ENCODE measurements at places on chromosomes 6 and 20.
A peak's percentile ranks its signal among the peaks of the same experiment; 100 is the strongest.

DNA sequence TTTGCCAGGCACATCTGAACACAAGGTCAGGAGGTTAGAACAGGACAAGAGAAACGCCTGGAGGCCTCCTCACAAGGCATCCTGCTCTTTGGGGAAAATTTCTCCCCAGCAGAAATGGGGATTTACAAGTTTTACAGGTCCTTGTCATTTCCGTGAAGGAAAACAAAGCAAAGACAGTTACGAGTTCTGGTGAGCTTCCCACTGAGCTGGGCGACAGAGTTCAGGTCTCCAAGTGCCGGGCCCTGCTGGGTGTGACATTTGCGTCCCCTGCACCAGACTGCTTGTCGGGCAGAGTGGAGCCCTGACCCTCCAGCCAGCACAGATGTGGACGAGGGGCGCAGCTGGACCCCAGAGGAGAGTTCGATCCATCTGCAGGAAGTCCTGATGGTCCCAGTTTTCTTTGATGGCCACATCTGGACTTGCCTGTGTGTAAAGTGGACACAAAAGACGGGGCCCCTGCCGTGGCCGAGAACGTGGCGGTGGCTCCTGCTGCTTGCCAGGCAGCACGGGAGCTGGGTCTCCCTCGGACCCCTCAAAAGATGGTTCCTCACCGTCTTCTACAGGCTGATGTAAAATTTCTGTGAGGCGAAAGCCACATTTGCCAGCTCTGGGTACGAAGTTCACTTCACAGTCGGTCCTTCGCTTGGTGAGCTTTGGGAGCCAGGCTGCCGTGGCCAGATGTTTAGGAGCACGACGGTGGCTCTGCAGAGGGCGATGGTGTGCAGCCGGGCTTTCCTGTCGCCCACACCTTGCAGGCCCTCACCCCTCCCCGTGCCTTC is 5.2 kb upstream of the ADRM1 start:
- no peak for DNase-seq

DNA sequence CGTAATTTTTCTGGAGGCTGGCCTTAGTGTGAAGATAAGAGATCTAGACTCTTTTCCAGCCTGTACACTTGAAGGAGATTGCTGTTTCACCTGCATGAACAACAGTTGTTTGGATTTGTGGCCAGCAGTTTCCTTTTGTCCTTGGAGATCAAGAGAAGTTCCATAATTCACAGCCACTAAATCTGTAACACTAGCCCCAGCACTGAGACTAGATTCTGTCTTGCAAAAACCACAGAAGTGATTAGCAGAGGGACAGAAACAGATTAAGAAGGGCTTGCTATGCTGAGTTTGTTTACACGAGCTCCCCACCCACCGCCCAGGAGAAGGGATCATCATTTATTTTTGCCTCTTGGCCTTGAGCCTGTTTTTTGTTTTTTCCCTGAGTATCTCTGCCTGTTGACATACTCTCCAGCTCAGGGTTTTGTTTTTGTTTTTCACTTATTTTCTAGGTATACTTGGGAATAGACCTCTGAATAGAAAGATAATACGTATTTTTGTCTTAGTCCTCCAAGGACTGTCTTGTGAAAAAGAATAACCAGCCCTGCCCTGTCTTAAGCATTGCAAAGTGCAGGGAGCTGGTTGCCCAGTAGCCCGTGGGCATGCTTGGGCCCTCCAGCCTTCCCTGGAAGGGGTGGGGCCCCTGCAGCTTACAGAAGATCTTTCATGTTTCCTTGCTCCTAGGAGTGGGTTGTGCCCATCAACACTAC is 93.1 kb upstream of the SOX4 start:
- DNase-seq: no peak

- DNase-seq: no peak
These were observed 102.3 kb downstream of the EDN3 start for GRCh38 chr20:59402681-59403080.

- peak; percentile 25 for DNase-seq
These were observed 11.3 kb upstream of the COL12A1 start for GRCh38 chr6:75217193-75217592.

GRCh38 chr20:47230811-47231256 is 125.7 kb downstream of the ZMYND8 start:
- no peak for DNase-seq

GRCh38 chr6:106591111-106591825 is 38.0 kb downstream of the RTN4IP1 start:
- DNase-seq: peak; percentile 67

GRCh38 chr20:43903953-43904826 is 10.5 kb upstream of the TOX2 start:
- DNase-seq: no peak

DNA sequence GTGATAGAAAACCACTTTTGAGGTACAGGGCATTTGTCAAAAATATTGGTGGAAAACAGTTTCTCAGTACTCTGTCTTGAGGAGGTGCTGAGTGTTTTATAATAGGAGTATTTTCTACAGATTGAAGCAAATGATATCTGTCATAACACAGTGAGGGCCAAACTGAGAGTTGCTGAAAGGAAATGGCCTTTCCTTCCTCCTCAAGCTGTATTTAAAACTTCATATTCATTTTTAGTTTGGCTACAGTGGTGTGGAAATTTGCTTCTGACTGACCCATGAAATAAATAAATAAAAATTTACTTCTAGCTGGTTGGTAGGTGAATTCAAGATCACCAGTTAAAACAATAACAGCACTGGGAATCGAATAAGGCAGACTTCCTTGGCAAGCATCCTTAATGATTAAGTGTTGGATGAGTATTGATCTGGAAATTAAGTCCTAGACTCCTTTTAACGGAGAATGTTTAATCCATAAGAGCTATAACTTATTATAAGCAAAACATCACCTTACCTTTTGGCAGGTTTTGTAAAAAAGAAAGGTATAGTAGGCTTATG is 828.6 kb upstream of the CITED2 start:
- no peak for DNase-seq

DNA sequence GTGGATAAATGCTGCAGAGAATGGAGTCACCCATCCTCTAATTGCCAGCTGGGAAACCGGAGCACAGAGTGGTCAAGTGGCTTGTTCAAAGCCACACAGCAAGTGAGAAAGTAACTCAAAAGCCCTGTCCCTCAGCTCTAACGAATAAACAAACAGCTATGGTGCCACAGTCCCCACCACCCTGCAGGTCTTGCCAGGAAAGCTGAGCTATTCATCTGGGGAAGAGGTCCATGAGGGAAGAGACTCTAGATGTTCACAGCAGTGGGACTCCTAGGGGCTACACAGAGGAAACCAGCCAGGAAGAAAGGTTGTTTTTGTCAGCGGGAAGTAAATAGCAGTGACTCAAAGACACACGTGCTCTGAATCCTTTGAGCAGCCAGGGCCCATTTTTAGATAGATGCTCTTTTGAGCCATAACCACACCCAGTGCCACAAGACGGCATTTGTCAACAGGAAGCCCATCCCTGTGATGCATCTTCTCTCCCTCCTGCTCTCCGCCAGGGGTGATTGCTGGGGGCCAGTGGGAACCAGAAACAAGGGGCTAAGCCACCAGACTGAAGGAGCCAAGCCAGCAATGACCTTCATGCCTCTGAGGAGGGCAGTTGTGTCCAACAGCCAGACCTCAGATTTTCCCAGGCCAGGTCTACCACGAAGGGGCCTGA is 32.4 kb upstream of the TCP11 start:
- peak; percentile 62 for DNase-seq

DNA sequence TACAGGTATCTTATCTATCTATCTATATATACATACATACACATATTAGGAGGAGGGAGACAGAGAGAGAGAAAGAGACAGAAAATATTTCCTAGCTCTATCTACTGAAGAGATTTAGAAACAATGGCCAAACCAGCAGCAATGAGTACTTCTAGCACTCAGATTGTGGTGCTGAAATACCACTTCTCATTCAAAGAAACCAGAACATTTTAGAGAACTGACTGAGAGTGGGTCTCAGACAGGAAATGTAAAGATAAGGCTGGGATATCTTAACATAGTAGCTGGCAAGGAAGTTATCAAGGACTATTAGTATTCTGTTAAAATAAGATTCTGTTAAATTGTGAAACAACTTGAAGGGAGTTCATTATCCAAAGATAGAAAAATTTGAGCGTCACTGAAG is 57.0 kb downstream of the DNAAF9 start:
- DNase-seq: no peak

- peak; percentile 41 for DNase-seq
These were observed 42.9 kb upstream of the MAP7 start for GRCh38 chr6:136592930-136593673.

GRCh38 chr6:121867095-121867494 is 431.6 kb downstream of the GJA1 start:
- DNase-seq: no peak

DNA sequence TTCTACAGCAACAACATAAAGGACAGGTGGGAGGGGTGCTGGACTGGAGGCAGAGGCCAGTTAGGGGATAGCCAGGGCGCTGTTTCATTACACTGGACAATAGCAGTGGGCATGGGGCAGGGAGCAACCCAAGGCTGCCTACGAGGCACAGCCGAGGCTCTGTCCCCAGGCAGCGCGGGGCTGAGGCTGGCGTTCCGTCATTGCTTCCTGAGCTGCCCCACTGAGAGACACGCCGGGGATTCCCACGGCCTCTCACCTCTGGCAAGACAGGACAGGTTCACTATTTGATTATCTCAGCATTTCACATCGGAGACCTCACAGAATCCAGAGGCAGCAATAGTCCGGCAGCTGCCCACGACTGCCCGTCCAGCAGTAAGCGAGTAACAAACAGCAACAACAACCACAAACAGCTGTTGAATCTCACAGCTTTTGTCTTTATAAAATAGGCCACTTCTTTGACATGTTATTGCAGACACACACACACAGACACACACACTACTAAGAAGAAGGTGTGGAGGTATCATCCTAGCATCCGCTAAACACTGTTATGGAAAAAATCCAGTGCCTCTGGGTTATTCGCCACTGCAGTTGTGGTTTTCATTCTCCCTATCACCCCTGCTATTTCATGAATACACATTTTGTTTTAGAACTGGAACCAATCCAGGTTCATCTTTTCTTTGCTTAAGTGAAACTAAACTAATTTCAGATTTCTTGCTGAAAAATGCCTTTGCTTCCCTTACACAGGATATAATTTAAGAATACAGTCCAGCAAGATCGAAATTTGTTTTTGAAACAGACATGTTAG is 19.5 kb downstream of the KIF25 start:
- DNase-seq: no peak

- peak; percentile 32 for DNase-seq
These were observed 7.9 kb downstream of the PEX6 start for GRCh38 chr6:42970871-42971612.

GRCh38 chr6:132604635-132605152 is 15.2 kb upstream of the TAAR5 start:
- no peak for DNase-seq

- DNase-seq: no peak
These were observed 1567.2 kb upstream of the DEFB115 start for GRCh38 chr20:29690274-29690673.

GRCh38 chr6:86203044-86203443 is 560.4 kb upstream of the SYNCRIP start:
- DNase-seq: no peak

GRCh38 chr6:87788141-87788540 is 86.1 kb upstream of the AKIRIN2 start:
- DNase-seq: no peak

- DNase-seq: no peak
These were observed 36.7 kb downstream of the LAMA2 start for GRCh38 chr6:128919412-128920180.

- DNase-seq: no peak
These were observed 72.5 kb upstream of the UST start for GRCh38 chr6:148674306-148674705.

GRCh38 chr6:140077827-140078560 is 703.5 kb upstream of the CITED2 start:
- no peak for DNase-seq

DNA sequence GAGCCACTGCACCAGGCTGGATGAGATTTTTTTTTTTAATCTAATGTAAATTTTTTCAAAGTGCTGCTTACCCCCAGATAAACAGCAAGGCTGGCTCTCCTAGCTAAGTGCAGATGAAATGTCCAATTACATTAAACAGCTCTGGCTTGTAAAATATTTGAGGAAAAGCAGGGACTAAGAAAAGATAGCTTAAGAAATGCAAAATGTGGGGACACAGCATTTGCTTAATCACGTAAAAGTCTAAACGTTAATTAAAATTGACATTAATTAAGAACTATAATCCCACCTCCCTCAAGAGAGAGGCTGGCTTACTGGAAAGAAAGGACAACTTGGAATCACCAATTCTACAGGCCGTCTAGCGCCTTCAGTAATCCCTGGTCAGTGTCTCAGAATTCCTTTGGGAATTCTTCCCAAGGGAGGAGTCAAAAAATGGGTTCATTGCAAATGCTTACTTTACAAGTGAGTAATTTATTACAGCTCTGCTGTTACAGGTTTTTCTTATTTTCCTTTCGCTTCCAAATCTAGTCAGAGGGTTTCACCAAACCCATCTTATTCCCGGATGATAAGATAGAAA is 13.6 kb upstream of the MARCKS start:
- peak; percentile 38 for DNase-seq

GRCh38 chr20:36493801-36494114 is 47.6 kb upstream of the MYL9 start:
- peak; percentile 94 for DNase-seq

DNA sequence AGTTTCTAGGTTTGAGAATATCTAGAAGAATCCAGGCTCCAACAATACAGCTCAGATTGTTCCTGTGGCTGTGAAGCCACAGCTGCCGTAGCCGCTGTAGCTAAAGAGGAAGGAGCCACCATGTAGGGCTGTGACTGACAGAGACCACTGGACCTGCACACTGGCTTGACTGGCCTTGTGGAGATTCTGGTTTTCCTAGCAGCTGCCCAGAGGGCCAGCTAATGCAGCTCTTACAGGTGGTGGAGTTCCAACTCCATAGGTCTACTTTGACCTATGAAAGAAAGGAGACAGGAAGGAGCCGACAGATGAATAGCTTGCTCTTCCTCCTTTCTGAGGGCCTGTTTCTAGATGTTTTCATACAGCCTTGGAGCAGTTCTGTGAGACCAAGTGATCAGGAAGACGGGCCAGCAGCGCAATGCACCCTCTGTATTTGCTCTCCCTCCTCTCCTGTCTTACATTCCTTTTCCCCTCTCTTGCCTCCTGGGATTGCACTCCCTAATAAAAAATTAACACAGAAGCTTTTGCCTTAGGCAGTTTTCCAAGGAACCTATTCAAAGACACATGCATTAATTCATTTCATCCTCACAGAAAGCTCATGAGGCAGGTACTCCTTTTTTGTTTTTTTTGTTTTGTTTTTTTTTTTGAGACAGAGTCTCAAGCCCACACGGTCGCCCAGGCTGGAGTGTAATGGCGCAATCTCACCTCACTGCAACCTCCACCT is 51.8 kb upstream of the MYB start:
- no peak for DNase-seq
